ENCODE measurements at places on chromosomes 2 and 18.

GRCh38 chr18:8260827-8261226 is 348.4 kb upstream of the RAB12 start:
- no peak for DNase-seq

DNA sequence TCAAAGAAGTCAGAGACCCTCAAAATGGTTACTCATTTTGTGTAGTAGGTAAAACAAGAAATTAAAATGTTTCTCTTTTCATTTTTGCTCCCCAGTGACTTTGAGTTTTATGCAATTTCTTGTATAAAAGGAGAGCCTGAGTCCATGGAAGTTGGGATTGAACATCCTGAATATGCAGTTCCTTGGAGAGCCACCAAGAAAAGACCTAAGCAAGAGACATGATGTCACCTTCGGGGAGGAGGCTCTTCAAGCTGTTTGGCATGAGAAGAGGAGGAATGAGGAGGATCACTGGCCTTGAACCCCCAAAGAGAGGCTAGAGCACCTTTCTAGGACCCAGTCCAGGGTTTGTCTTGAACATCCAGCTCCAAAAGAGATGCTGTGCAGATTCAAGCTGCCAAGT is 83.5 kb upstream of the STPG4 start:
- DNase-seq = no peak

DNA sequence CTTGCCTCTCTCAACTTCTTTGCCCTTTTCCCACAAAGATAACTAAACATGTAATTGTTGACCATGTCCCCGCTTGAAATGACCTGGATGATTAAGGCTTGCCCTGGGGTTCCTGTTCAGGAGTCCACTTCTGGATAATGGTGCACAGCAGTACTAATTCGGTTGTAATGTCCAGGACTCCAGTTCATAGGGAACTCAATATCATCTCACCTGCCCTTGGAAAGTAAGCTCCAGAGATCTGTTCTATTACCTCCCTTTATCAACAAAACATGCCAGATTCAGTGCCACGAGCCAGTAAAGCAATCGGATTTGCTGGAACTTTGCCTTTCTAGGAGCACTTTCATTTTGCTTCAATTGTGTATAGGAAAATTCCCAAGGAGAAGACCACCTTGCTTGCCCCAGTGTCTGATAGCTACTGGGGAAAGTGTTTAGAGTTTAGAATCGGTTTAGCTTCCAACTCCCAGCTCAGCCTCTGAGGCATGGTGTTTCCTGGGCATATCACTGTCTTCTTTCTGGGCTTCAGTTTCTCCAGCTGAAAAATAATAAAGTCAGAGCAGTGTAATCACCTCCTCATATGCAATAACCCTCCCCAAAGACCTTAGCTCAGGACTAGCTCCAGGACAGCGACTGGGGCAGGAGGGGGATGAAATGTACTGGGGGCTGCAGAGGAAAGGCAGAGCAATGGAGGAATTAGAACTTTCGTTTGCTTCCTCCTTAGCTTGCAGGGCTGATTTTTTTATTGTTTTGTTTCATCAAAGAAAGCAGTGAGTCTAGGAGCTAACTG is 162.6 kb upstream of the CYRIA start:
- no peak for DNase-seq

- no peak for DNase-seq
Observed at GRCh38 chr2:212213191-212213590, 325.4 kb downstream of the ERBB4 start.

- DNase-seq = no peak
Observed at GRCh38 chr2:20173064-20173463, 51.9 kb downstream of the SDC1 start.

GRCh38 chr2:223597076-223597475 is 5.1 kb downstream of the SCG2 start:
- no peak for DNase-seq

GRCh38 chr2:241511091-241511741 is 2.8 kb upstream of the STK25 start:
- no peak for DNase-seq

GRCh38 chr2:100703739-100704138 is 116.2 kb upstream of the NPAS2 start:
- no peak for DNase-seq

- no peak for DNase-seq
Observed at GRCh38 chr2:48423376-48423775, 106.6 kb upstream of the STON1 start.

- DNase-seq = no peak
Observed at GRCh38 chr2:178333851-178334250, 117.1 kb downstream of the PRKRA start.

- DNase-seq = no peak
Observed at GRCh38 chr2:222912776-222913175, 51.9 kb downstream of the ACSL3 start.

GRCh38 chr2:2557475-2557874 is 226.4 kb upstream of the MYT1L start:
- no peak for DNase-seq

- no peak for DNase-seq
Observed at GRCh38 chr2:234438305-234438977, 58.4 kb downstream of the ARL4C start.

- DNase-seq = no peak
Observed at GRCh38 chr2:131674174-131674507, 146.5 kb downstream of the CCDC74A start.

DNA sequence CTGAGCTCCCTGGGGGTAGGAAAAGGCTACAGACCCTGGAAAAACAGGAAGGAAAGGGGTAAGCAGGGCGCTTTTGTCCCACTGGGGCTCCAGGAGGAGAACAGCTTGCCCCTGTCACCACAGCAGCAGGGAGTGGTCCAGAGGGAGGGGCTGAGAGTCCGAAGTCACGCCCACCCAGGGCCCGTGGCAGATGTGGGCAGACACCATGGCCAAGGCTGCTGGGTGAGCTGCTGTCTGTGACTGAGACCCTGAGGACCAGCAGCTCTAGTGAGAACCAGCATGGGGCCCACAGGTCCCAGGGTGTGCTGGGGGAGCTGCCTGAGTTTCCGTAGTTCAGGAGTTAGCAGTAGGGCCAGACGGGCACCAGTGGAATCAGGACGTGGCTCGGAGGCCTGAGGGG is 162.0 kb downstream of the SPP2 start:
- DNase-seq = no peak

DNA sequence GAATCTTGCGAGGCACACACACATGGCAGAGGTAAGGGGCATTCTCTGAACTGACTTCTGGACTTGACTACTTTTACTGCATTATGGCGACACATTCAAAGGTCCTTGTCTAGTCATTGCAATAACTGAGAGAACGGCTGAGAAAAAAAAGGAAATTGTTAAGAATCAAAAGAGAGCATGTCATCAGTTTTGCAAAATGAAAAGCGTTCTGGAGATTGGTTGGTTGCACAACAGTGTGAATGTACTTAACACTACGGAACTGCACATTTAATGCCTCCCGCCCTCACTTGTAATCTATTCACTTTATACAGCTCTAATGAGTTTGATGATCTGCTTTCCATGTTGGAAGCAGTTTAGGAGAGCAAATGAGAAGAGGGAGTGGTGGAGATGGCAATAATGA is 68.5 kb upstream of the NFU1 start:
- no peak for DNase-seq

GRCh38 chr2:159807183-159808031 is 9.4 kb upstream of the CD302 start:
- peak; percentile 7 for DNase-seq

DNA sequence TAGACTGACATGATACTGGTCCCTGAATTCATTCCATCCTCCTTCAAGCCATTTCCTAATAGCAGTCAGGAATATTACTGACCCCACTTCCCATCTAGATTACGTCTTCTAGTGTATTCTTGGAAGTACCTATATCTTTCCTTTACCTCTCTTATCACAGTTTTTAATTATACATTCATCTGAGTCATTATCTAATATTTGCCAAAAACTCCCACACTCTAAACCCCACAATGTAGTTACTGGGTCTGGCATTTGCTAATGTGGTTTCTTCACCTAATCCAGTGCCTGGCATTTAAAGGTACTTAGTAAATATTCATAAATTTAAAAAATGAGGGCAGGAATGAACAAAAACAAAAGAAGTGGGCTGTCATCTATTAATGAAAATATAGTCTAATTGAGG is 441.8 kb upstream of the SETBP1 start:
- no peak for DNase-seq

- no peak for DNase-seq
Observed at GRCh38 chr18:11163665-11164064, 14.3 kb upstream of the PIEZO2 start.

DNA sequence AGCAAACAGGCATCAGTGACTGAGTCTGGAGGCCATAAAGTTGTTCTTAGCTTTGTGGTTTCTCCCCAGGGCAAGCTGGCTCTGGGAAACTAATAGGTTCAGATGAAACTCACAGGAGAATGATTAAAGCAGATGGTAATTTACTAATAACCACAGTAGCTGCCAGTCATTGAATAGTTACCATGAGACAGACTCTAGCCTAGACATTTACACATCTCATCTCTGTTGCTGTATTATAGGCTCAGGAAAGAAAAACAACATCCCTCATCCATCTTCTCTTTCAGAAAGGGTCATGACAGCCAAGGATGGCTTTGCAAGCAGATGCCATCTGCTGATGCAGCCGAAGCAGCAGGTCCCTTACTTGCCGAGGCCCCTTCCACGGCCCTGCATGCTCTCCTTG is 314.0 kb upstream of the ID2 start:
- DNase-seq = no peak

GRCh38 chr2:233439191-233439590 is 84.9 kb downstream of the DGKD start:
- no peak for DNase-seq

GRCh38 chr2:204010628-204011560 is 74.3 kb downstream of the ICOS start:
- DNase-seq = no peak

- no peak for DNase-seq
Observed at GRCh38 chr2:239967553-239968036, 57.5 kb downstream of the NDUFA10 start.

DNA sequence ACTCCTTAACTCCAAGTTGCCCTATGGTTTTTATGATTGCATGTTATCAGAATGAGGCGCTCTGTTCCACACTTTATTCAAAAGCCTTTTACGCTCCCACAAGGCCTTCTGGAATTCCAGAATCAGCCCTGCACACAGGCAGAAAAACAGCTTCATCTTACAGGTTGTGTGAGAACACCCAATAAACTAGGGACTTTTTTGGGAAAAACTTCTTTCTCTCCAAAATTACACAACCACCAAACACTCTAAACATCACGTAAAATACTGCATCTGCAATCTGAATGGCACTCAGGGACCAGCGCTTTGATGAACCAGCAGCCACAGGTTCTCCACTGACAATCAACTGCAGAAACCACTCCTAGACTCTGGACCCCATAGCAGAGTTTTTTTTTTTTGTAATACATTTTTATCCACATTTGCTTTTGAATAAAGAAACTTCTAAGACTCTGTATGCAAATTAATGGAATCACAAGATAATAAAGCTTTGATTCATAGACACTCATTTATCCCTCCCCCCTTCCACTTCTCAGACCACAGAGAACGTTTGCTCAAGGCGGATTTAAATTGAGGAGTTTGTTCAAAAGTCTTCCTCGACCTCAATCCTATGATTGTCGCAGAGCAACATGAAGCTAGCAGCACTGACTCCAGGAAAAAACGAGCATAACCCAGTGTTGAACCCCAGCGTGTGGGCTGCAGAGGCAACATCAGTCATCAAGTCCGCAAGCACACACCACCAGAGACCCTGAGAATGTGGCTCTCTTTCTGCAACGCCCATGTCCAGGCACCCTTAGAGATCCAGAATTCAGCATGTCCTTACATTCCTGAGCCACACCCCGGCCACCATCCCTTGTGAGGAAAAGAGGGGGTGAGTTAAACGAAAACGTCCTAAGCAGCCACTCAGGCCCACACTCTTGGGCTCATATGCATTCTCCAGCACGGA is 116.5 kb downstream of the MBP start:
- no peak for DNase-seq

- no peak for DNase-seq
Observed at GRCh38 chr2:27263287-27264252, 723 bp upstream of the SLC30A3 start.

GRCh38 chr2:231117922-231118613 is 6.8 kb downstream of the HTR2B start:
- no peak for DNase-seq

- DNase-seq = no peak
Observed at GRCh38 chr2:88170472-88170892, 336 bp downstream of the THNSL2 start.

- no peak for DNase-seq
Observed at GRCh38 chr18:46439037-46439436, 218.0 kb downstream of the LOXHD1 start.

DNA sequence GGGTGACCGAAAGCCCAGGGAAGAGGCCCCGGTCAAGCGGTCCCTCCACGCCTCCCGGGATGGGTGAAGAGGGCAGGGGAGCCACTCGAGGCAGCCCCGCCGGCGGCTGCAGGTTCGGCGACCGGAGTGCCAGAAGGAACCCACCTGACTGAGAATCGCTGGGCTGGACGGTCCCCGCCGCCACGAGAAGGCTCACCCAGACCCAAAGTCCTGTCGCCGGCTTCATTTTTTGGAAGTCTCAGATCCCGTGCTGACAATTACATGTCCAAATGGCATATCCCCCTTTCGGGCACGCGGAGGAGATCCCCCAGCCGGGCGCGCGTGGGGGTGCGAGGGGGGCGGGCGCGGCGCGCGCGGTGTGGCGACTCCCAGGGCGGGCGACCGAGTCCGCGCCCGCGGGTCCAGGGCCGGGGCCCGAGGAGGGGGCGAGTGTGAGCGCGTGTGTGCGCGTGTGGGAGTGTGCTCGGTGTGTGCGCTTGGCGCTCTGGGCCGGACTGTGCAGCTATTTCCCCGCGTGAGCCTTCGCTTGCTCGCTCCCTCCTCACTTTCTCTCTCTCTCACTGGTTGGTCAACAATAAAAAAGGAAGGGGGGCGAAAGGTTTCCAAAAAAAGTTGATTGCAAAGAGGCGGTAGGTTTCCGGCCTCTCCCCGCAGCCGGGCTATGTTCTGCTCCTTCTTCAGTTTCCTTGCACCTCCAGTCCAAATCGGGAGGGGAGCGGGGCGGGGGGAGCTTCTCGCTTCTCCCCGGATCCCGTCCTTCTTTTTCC is at the start of gene ERBB4:
Gene ERBB4, minus strand, starts transcription at position 498 of the 767 bp plus-strand sequence. Its CDS starts 272 bp downstream, at position 226.
- no peak for DNase-seq

- no peak for DNase-seq
Observed at GRCh38 chr2:102975996-102976975, 214.5 kb downstream of the TMEM182 start.

GRCh38 chr2:15685143-15685542 is 93.5 kb downstream of the DDX1 start:
- no peak for DNase-seq

- DNase-seq = no peak
Observed at GRCh38 chr18:31998880-31999412, 19.7 kb upstream of the RNF125 start.

GRCh38 chr2:159003555-159003954 is 35.1 kb downstream of the TANC1 start:
- no peak for DNase-seq

DNA sequence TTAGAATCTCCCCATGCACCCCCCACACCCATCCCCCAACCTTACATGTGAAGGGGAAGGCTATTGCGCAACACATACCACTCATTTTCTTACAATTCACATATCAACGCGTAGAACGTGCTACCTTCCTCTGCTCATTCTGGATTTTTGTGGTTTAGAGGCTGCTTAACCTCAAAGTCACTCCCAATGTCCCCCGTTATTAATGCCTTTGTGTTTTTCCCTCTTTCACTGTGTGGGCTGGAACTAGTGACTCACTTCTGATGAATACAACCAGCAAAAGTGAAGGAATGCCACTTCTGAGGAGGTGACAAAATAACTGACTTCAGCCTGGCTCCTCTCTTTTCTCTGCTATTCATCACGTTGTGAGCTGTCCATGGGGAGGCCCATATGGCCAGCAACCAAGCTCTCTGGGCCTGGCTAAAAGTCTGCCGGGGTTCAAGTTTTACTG is 342.5 kb upstream of the NXPH2 start:
- no peak for DNase-seq

Data from activated CD4-positive, alpha-beta T cell treated with anti-CD3 and anti-CD28 coated beads, Interleukin-2, amount 50 U/mL, for 24 hours (primary cell).